ENCODE measurements at places on chromosomes 5 and 9.

DNA sequence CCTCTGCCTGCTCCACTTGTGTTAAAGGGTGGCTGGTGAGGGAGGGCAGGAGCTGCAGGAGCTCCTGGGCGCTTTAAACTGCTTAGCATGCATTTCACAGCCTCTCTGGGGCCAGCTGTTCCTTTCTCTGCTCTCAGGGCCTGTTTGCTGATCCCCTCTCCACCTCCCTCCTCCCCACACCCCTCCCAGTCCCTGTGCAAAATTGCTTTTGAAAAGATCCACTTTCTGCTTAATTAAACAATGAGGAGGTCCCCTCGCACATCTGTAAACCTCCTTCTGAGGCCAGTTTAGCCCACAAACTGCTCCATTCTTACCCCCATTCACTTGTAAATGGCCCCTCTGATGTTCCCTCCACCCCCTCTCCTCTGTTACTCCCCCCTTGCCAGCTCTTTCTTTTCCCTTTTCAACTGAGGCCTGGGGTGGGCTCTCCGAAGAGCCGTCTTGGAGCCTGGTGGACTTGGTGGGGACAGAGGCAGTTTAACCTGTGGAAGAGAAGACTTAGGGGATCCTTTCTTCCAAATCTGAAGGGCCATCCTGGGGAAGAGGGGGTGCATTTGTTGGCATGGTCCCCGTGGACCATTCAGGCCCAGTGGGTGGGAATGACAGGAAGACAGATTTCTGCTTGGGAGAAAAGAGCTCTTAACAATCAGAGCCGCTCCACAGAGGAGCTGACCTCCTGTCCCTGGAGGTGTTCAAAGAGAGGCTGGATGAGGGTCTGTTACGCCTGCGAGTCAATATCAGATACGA is 12.0 kb downstream of the URM1 start:
- no peak for DNase-seq

- DNase-seq, result no peak
These were observed 83.7 kb downstream of the ADAMTS2 start for GRCh38 chr5:179261301-179262125.

DNA sequence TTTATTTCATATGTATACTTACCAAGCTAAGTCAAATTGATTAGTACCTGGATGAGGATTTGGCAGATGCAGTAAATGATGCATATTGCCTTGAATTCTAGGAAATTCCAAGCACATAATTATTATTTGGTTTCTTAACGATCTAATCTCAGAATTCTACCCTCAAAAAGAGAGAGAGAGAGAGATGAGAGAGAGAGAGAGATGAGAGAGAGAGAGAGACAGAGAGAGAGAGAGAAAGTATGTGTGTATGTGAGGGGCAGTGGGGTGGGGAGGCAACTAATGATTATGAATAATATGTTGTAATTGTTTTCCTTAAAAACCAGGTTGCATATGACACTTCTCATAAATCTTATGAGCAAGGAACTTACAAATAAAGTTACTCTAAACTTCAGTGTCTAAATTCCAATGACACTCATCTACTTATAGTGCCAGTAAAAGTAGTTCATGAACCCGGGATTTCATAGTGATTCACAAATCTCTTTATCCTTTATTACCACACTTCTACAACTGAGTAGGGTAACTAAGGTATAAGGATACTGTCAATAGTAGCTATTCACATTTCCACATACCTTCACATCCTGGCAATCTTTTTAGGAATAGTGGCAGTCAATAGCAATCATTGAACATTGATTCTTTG is 60.5 kb upstream of the EDIL3 start:
- no peak for DNase-seq

GRCh38 chr5:118698774-118699173 is 289.6 kb downstream of the DTWD2 start:
- no peak for DNase-seq

- DNase-seq, result peak; percentile 23
These were observed 57.2 kb upstream of the HAPLN1 start for GRCh38 chr5:83777856-83778255.

DNA sequence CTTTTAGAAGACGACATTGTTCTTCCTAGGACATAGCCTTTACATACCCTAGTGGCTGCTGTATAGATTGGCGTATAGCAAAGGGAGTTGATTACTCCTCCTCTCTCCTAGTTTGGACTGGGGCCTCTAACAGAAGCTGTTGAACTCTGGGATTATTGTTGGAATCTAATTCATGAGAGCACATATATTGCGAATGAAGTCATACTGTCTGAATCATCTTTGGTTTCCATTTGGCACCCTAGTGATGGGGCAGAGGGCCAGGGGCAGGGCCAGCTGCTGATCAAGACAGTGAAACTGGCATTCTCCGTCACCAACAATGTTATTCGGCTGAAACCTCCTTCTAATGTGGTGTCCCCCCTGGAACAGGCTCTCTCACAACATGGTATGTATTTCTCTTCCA is 40.3 kb downstream of the NUP188 start:
- peak; percentile 69 for DNase-seq

All from brain microvascular endothelial cell (primary cell).